ENCODE measurements at places on chromosomes 3 and 15.

- DNase-seq = no peak
Observed at GRCh38 chr15:38613085-38613484, 48.5 kb upstream of the RASGRP1 start.

DNA sequence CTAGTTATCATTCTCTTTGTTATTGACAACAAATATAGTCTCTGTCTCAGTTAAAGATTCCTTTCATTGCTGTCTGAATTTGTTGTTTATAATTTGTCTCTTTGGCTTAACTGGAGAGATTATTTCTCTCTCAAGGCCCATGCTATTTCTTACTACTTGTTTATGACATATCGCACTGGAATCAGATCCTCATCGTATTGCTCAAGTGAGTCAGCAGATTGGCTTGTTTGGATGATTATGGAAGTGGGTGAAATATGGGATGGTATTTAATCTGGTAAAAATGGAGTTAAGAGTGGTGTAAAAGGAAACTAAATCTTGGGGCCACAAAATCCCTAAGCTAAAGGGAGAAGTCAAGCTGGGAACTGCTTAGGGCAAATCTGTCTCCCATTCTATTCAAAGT lies 613.1 kb downstream of the SI start:
- no peak for DNase-seq

DNA sequence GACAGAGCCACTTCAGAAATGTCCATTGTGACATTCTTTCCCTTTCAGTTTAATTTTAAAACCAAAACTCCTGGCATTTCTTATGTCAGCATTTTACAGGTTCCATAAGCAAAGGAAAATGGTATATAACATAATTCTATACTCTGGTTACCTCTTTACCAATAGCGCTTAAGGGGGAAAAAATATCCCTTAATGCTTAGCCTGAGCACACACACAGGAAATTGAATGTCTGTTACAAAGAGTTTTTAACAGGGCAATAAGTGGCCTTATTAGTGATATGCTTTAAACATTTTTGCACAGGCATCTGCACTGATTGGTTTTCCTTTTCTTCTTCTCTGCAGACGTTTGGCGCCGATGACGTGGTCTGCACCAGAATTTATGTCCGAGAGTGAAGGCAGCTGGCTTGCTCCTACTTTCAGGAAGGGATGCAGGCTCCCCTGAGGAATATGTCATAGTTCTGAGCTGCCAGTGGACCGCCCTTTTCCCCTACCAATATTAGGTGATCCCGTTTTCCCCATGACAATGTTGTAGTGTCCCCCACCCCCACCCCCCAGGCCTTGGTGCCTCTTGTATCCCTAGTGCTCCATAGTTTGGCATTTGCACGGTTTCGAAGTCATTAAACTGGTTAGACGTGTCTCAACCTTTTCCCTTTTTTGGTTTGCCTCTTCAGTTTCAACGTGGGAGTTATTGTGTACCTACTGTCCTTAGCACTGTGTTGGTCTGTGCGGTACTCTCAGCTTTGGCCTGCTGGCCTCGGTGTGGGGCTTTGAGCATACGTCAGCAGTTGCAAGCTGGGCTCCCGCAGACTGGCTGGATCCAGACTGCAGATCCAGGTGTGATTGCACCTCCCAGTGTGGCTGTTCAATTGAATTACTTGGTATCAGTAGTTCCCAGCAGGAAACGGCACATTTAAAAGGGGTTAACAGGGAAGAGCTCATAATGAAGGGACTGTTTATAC lies 7.7 kb downstream of the CRABP1 start:
- no peak for DNase-seq

DNA sequence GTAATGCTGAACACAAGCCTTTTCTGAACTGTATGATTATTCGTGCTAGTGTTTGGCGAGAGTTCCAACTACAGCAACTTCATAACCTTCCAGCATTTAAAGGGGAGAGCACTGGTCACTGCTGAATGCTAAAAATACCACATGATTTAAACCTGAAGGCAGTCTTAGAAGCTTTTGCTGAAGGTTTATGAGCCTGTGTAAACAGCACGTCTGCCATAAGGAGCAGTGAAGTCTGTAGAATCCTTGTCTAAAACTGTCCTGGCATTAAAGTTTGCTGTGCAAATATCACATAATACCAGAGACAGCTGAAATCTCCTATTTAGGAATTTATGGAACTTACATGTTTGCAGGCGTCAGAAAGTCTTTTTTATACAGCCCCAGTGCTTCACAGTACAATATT lies 5.9 kb downstream of the SATB1 start:
- DNase-seq = no peak

- DNase-seq = no peak
Observed at GRCh38 chr15:26630857-26631256, 142.0 kb downstream of the GABRB3 start.

- no peak for DNase-seq
Observed at GRCh38 chr15:92409521-92409920, 15.8 kb downstream of the ST8SIA2 start.

- DNase-seq = no peak
Observed at GRCh38 chr15:85886309-85886811, 91.6 kb upstream of the KLHL25 start.

DNA sequence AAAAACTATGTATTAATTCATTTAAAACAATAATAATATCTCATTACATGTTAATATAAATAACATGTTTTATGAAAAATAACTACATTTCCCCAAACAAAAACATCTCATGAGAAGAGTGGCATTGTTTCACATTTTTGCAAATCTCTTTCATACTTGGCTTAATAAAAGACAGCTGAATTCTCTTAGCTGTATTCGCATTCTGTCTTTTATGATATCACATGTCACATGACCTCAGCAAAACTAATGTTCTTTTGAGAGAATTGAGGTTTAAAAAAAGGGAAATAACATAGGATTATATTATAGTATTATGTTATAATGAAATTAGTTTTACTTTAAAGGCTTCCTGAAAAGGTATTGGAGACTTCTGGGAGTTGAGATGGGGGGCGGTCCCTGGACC lies 48.4 kb upstream of the SPPL2A start:
- no peak for DNase-seq

GRCh38 chr3:42704136-42704841 lies 1.7 kb upstream of the HHATL start:
- DNase-seq = no peak

GRCh38 chr3:70488131-70488530 lies 175.7 kb upstream of the MDFIC2 start:
- DNase-seq = no peak

All from T-cell (primary cell).